NCI-H187 treated with DMSO at 0.1 percent for 48 hours (cell line): ENCODE measurements at places on chromosomes 13 and 19.

DNA sequence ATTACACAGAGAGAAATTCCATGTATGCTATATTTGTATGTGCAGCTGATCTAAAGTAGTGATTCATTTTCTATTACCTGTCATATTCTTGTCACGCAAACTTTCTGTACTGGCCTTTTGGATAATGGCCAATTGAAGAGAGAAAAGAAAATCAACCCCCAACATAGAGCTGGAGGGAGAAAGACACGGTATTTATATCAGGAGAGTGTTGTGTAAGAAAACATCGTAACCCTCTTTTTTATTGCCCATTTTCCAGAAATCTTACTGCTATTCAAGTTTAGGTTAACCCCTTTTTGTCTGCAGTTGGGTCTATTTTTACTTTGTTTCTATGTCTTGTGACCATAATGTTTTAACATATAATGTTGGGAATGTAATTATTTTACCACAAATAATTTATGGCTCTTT, 27.9 kb downstream of the DGKH start:
- no peak for DNase-seq

DNA sequence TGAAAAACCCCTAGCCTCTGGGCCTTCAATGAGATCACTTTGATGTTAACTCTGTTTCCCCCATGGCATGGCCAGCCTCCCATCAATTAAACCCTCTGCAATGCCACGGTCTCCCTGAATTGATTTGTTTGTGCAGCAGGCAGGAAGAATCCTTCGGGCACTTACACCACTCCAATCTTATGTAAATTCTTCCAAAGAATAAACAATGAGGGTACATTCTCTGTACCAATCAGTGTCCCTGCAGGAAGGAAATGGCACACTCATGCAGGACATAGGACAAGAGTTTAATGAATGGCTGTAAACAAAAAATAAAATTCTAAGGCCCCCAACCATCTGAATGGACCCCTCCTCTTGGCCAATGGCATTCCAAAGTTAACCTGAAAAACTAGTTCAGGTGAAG, 22.2 kb downstream of the SCGB2B2 start:
- DNase-seq = no peak

DNA sequence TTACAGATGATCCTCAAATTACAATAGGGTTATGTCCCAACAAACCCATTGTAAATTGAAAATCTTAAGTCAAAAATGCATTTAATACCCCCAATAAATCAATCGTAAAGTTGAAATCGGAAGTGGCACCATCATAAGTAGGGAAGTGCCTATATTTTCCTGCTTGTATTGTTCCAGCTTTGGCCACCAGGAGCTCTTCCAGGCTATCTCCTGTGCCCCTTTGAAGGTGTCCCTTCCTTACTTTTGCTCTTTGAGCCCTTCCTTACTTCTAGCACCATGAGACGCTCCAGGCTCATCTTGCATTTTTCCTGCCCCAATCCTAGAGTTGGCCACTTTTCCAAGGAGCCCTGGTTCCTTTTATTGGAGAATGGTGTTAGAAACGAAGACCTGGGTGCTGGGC, 163.0 kb upstream of the TSC22D1 start:
- no peak for DNase-seq

- DNase-seq = no peak
Observed at GRCh38 chr13:42681326-42682100, 99.9 kb upstream of the FAM216B start.
